Activated naive CD4-positive, alpha-beta T cell treated with anti-CD3 and anti-CD28 coated beads, Interleukin-2, amount 50 U/mL, for 16 hours (primary cell): ENCODE measurements at places on chromosomes 1 and 21.
A peak's percentile ranks its signal among the peaks of the same experiment; 100 is the strongest.

- no peak for DNase-seq
These were observed 153.0 kb downstream of the HLX start for GRCh38 chr1:221032204-221032585.

- no peak for DNase-seq
These were observed 631 bp downstream of the SHISA4 start for GRCh38 chr1:201889090-201889968.

- DNase-seq: no peak
These were observed 2.8 kb upstream of the HAPLN2 start for GRCh38 chr1:156616463-156616862.

GRCh38 chr1:203559523-203559922 lies 65.6 kb downstream of the OPTC start:
- DNase-seq: no peak

DNA sequence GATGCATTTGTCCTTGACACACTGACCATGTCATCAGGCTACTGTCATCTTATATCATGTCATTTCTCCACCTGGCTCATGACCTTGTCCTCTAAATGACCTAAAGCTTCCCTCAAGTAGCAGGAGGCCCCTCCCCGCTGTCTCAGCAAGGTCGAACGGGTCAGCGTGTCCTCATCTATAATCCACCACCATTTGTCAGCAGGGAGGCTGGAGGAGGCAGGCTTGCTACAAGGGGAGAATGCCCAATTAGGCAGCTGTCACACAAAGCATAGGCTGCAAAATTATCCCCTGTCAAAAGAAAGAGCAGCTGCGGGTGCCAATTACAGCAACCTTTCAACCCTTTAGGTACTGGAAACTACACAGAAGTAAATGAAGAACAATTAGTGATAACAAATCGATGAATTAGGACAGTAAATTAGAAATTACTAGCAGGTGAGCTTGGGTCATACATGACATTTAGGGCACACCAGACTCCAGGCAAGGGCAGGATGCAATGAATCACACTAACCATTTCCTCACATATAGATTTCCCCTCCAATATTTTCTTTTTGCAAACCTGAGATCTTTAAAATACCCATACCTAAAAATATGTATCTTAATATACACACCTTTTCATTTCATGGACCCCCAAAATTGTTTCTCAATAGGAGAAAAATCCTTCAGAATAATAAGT lies 61.2 kb downstream of the NRIP1 start:
- no peak for DNase-seq

- no peak for DNase-seq
These were observed 179.2 kb downstream of the BACH1 start for GRCh38 chr21:29477941-29478340.

DNA sequence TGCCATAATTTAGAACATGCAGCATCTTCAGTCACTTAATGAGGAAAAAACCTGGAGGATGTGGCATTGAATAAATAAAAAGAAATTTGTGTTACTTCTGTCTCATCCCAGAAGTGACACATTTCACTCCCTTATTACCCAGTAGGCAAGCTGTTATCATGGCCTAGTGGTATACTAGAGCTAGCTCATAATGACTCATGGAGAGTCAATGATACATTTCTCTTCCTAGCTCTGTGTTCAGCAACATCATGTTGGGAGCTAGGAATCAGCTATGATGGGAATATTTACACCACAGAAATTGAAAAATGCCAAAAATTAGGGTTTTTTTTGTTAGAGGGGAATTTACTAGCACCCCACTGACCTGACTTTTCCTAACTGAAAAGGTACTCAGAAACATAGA lies 182.7 kb downstream of the HMCN1 start:
- no peak for DNase-seq

- DNase-seq: no peak
These were observed 489.8 kb upstream of the TMPRSS15 start for GRCh38 chr21:18893406-18893805.

GRCh38 chr1:206435445-206435844 lies 34.8 kb upstream of the IKBKE start:
- no peak for DNase-seq

DNA sequence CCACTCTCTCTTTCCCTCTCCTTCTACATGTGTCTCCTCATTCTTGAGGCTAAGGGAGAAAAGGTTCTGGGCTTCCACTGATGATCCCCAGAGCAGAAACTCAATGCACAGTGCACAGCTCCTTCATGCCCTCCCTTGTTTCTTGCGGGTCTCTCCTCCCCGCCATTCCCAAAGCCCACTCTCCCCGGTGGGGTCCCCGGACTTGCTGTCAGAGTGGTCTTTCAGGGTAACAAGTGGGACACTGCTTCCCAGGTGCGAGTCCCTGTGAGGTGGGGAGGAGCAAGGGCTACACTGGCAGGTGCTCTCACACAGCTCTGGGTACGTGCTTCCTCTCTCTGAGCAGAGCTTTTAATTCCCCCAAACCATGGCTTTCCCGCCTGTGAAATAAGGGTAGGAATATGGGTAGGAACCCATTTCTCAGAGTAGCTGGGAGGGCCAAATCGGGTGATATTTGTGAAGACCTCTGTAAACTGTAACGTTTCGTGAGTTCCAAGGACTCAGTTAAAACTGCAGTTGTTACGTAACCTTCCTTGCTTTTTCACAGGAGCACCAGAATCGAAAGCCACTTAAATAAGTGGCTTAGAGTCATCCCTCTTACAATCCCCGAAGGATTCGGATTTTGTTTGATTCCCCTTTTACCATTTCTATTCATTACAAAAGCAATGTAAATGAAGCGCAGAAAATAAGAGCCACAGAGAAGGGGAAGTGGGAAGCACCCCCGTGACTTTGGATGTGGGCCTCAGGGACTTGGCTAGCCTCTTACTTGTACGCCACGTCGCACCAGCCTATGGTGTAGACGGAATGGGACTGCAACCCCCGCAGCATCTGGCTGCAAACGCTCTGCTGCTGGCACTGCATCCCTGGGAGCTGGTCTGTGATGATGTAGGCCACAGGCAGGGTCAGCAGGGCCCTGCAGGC lies 6.2 kb downstream of the PGLYRP3 start:
- DNase-seq: no peak

GRCh38 chr1:150162862-150163706 lies 13.4 kb downstream of the PLEKHO1 start:
- peak; percentile 18 for DNase-seq

- no peak for DNase-seq
These were observed 576.2 kb downstream of the NEGR1 start for GRCh38 chr1:71706029-71706671.

GRCh38 chr1:46448109-46448911 lies 41.3 kb upstream of the DMBX1 start:
- DNase-seq: no peak

GRCh38 chr1:70153739-70154138 lies 51.6 kb downstream of the LRRC40 start:
- no peak for DNase-seq

GRCh38 chr1:218985424-218985984 lies 188.2 kb upstream of the LYPLAL1 start:
- DNase-seq: no peak

DNA sequence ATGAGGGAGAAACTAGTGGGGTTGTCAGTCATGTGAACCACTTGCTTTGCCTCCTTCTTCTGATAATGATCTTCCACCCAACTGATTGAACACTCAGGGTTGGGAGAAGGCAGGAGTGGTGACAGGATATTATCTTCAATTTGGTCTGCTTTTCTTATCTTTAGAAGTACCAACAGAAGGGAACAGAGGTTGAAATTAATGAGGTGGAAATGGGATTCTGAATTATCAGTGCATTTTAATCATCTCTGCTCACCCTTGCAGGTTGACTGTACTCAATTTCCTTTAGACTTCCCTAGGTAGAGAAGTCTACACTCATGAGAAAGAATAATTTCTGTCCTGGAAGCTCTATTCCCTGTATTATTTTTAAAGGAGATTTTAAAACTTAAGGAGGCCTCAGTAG lies 19.9 kb upstream of the PTPN14 start:
- no peak for DNase-seq

DNA sequence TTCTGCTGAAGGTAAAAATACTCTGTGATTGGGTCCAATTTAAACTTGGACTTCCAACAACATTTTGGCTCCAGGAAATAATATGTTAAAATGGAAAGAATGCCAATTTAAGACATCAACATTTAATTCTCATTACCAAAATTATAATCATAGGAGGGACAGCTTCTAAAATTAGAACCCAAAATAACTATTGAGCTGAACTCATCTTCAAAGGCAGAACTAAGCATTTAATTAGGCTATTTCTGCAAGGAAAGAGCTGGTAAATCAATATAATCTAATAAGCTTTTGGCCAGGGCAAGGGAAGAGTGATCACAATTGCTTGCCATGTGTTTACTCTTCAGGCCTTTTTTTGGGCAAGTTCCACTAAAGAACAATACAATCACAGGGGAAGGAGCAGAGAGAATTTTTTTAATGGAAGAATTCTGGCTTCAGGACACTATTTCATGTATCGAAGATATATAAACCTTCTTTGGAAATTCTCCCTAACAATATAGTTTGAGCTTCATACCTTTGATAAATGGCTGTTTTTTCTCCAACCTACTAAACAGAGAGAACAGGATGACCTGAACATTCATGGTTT lies 133.1 kb upstream of the PTBP2 start:
- DNase-seq: no peak

- no peak for DNase-seq
These were observed 21.5 kb upstream of the MYSM1 start for GRCh38 chr1:58721247-58721820.
